ENCODE measurements at places on chromosomes 6 and 20.

DNA sequence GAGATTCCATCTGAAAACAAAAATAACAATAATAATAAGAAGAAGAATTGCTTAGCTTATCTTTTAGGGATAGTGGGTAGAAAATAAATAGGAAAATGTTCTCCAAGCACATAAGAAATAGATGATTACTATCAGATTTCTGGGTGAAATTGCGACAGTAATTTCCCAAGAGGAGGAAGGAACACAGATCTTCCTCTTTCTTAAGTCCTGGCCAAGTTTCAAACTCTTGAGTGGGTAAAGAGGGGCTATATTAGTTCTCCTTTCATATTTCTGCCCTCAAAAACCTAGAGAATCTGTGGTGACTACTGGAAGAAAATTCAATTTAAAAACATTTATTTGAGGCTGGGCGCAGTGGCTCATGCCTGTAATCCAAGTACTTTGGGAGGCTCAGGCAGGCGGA is 63.7 kb downstream of the PHACTR2 start:
- no peak for DNase-seq

DNA sequence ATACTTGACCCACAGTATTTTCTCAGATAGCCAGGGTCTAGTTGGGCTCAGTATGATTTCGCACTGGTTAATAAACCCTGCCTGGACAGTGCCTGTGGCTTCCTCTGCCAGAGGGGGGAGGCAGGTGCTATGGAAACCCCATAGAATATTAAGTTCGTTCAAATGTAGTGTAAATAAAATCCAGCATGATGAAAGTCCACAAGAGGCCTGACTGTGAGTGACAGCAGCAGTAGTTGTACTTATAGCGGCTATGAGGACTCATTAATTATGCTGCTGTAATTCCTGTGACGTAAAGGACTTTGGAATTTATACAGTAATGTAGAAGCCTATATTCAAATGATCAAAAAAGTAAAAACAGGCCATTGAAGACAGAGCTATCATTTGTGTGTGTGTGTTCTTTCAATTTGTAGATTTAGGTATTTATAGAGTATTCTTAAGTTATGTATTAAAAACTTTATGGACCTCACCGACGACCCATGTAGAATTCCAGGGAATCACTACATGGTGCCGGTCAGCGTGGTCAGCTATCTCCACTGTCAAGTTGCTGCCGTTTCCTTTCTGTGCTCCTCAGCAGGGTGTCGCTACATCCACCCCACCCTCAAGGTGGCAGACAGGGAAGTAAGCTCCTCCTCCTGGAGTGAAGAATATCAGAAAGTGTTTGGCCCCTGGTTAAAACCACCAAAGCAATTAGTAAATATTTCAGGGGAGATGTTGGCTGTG is 10.0 kb downstream of the PYGB start:
- DNase-seq: no peak

- no peak for DNase-seq
Measured at GRCh38 chr6:27267857-27268434, 20.4 kb downstream of the PRSS16 start.

DNA sequence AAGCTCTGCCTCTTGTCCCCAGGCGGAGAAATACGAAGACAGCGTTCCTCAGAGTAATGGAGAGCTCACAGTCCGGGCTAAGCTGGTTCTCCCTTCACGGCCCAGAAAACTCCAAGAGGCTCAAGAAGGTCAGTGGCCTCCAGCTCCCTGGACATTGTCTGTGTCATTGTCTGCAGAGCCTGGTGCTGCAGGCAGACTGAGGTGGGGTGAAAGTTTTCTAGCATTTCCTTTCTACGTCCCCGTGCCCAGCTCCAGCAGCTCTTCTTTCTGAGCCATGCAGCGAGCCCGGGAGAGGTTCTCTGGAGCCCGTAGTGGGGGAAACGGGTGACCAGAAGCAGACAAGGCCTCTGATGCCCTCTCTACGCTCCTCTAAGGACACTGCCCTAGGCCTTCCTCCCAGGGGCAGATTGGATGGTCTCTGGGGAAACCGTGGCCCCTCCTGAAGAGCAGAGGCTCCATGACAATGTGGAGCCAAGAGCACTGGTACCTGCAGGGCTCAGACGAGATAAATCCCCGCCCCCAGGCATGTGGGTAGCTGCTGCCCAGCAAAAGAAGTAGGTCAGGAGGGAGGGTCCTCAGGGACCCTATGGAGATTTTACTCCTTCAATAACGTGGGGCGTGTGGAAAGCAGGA is 58.4 kb downstream of the EZR start:
- DNase-seq: no peak

DNA sequence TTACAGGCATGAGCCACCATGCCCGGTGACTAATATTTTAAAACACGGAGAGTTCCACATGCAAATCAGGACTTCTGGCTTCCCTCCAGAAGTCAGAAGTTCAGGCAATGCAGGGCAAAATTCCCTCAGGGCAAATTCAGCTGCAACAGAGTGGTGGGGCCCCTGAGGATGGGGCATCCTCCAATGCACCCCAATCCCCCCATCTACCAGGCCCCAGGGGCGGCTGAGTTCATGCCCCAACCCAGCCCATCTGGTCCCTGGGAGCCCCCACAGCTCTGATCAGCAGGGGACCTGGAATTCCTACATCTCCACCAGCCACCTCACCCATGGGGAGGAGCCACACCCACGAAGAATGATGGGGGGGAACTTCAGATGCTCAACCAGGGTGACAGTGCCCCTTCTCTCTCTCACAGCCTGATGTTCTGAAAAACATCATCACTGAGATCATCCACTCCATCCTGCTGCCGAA is 22.6 kb downstream of the BPIFB1 start:
- no peak for DNase-seq

- DNase-seq: no peak
Measured at GRCh38 chr6:8246403-8246802, 144.1 kb upstream of the EEF1E1 start.

DNA sequence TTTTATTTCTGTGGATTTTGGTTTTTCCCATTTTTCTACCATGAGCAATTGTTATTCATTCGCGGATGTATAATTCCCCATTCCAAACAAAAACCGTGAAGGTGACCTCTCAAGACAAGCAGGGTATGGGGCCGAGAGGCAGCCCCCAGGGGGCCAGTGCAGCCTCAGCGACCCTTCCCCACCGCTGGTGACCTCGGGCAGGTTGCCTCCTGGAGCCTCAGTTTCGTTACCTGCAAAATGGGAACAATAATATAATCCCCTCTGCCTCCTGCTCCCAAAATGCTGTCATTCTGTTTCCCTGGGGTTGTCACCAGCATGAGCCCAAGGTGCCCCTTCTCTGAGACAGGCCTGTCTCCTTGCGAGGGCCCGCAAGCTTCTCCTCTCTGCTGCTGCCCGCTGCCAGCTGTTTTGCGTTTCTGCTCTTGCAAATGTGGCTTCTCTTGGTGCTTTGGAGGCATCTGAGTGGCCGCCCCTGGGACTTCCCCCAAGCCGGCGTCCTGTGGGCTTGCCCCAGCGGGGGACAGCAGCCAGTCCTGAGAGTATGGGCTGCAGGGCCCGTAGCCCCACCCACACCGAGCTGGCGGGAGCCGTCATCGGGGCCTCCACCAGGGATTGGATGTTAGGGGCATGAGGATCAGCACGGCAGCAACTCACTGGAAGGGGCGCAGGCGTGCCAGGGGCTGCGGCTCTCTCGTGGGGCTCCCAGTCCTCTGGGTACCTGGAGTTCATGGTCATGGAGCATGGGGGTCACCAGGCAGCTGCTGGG is 161.9 kb downstream of the TAF4 start:
- DNase-seq: no peak

DNA sequence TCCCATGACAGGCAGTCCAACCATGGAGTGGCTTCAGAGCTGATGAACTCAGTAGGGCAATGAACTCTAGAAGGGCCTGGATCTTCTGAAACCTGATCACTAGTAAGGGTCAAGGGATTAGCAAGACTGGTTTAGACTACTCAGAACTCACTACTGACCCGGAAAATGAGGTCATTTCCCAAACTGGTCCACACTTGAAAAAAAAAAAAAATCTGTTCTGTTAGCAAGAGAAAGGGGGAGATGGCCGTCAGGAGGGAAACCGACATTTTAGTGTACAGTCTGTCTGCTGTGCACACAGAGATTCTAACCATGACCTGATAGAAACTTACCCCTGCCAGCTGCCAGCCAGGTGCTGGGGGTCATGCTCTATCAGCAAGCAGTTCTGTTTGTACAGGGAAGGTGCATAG is 262.4 kb upstream of the AGPAT4 start:
- DNase-seq: no peak

DNA sequence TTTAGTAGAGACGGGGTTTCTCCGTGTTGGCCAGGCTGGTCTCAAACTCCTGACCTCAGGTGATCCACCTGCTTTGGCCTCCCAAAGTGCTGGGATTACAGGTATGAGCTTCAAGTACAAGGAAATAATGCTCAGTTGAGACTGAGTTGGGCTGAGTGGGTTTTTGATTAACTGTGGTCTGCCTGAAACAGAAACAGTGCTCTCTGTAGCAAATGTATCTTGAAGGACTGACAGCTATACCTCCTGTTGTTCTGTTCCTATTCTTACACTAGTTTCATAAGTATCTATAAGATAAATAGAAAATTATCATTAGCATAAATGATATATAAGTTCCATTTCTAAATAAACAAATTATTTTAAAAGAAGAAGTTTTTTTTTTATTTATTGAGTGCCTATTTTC is 142.8 kb upstream of the PTPRK start:
- DNase-seq: no peak

DNA sequence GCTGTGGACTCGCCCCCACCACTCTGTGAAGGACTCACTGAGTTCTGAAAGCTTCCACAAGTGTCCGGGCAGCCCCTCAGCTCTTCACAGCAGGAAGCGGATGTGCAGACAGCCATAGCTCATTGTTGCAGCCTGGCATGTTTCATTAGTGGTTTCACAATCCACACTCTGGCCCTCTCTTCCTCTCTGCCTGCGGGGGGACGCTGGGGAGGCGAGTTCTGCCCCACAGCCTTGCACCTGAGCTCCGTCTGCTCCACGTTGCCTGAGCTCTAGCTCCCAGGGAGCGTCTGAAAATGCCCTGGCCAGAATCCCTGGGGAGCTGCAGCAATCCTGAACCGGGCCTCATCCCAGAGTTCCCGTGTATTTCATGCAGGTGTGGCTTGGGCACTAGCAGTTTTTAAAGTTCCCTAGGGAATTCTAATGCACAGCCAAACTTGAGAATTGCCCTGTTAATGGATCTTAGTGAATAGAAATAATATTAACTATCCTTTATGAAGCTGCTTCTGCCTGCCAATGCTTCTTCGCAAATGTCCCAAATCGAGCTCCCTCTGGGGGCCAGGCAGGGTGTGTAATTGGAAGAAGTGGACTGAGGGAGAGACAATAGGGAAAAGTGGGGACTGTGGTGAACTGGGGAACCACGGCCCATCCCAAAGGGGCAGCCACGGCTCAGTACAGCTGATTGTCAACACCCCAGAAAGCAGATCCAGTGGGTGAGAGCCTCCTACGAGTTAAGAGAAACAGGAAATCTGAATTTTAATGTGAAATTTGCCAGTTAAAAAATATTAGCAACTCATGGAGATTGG is 51.5 kb downstream of the CTCFL start:
- no peak for DNase-seq

- DNase-seq: no peak
Measured at GRCh38 chr6:101465863-101466262, 72.4 kb downstream of the GRIK2 start.

- DNase-seq: no peak
Measured at GRCh38 chr6:64170316-64170715, 534.7 kb downstream of the PHF3 start.

GRCh38 chr6:21159465-21159864 is 434.1 kb upstream of the SOX4 start:
- no peak for DNase-seq

DNA sequence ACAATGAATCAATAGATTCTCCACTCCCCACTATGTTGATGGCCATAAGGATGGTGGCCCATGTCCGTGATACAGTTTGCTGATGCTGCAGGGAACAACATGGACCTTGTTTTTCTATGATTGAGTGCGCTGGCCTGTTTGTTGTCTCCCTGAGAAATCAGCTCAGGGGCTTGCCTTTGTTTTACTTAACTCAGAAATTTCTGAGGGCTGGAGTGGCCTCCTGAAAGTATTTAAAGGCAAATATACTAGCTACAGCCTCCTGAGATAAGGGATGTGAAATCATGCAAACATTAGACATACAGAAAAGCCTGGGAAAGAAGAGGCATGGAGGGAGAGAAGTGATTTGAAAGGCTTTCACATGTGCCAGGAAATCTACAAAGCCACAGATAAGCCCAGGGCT is 170.3 kb upstream of the FLRT3 start:
- DNase-seq: no peak

GRCh38 chr6:131054392-131055250 is 8.4 kb downstream of the EPB41L2 start:
- DNase-seq: no peak

GRCh38 chr6:83592770-83593394 is 80.5 kb downstream of the PRSS35 start:
- no peak for DNase-seq

DNA sequence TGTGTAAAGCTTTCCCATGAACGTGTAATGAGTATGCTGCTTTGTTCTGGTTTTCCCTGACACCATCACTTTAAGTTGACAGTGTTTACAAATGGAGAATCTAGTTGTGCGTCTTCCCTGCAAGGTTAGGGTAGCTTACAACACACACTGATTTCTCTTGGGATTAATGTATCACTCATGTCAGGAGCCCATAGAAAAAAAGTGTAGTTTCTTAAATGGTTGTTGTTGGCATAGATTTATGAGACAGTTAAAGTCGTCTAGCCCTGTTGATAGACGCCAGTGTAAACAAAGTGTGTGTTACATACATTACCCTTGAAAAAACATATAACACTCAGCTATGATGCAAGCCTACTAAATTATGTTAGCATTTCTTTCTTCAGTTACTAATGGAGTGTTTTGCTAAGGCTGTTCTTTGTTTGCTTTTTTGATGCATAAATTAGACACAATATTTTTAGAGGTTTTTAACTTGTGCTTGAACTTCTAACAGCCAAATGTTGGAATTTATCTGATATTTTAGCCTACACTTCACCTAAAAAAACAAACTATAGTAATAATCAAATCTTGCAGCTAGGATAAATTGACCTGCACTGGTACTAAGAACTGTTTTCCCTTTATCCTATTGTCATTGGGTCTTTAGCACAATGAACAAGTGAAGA is 88.6 kb downstream of the RNF217 start:
- DNase-seq: no peak

GRCh38 chr6:3623451-3624249 is 127.9 kb downstream of the PXDC1 start:
- no peak for DNase-seq

DNA sequence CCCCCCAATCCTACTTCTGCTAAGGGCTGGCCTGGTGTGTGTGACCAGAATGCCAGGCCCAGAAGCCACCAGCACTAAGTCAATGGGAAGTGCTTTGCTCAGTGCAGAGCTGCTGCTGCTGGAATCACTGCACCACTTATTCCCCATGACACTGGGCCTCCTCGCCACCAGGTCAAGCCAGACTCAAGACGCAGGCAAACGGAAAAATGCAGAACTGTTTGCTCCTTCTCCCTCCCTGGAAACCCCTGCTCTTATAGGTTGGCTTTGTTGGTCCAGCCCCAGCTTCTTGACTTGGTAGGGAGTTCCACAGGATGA is 121.9 kb downstream of the PHACTR3 start:
- no peak for DNase-seq

GRCh38 chr6:44304282-44305199 is 8.6 kb downstream of the AARS2 start:
- peak; percentile 74 for DNase-seq

GRCh38 chr6:169371344-169372127 is 117.9 kb upstream of the THBS2 start:
- peak; percentile 35 for DNase-seq
